Epithelial cell of alveolus of lung (primary cell): ENCODE measurements at places on chromosomes 5 and 9. TPM values are rescaled to one million over a fixed set of nuclear protein-coding genes. Genes with fewer than 3 reads are reported as not detected.

Gene BSPRY
- 0.26 TPM in 1 of 2 replicates, not detected in the other for total RNA-seq

Gene FBN2
- total RNA-seq: 27.3 and 95.8 TPM in 2 replicates

Gene F12
- 0.40 and 1.0 TPM in 2 replicates for total RNA-seq

Gene SNX18
- total RNA-seq: 42.9 and 73.5 TPM in 2 replicates

Gene ANKRD20A1
- total RNA-seq: 0.13 TPM in 1 of 2 replicates, not detected in the other

Gene MOB3B
- 1.0 and 3.8 TPM in 2 replicates for total RNA-seq

Gene PCDHGB3
- 0.39 and 6.1 TPM in 2 replicates for total RNA-seq

Gene TRPM6
- under 0.01 TPM in 1 of 2 replicates, not detected in the other for total RNA-seq

Gene QRFP
- not detected in 2 replicates for total RNA-seq

Gene PCDHGA12
- 10.2 and 17.4 TPM in 2 replicates for total RNA-seq

Gene AP3B1
- total RNA-seq: 27.5 and 48.9 TPM in 2 replicates

Gene AK8
- 0.13 and 0.88 TPM in 2 replicates for total RNA-seq

Gene FOXD4L3
- total RNA-seq: not detected in 2 replicates

Gene IRX2
- total RNA-seq: 0.64 and 1.9 TPM in 2 replicates

Gene DOCK2
- total RNA-seq: 1.6 and 3.6 TPM in 2 replicates

Gene BHMT
- total RNA-seq: 0.52 TPM in 1 of 2 replicates, not detected in the other

Gene TRIM14
- 4.2 and 14.6 TPM in 2 replicates for total RNA-seq

Gene FREM1
- 0.08 and 0.26 TPM in 2 replicates for total RNA-seq

Gene ITGA1
- 41.2 and 53.8 TPM in 2 replicates for total RNA-seq

Gene CBY3
- not detected in 2 replicates for total RNA-seq

Gene FCN2
- not detected in 2 replicates for total RNA-seq

Gene SLC22A4
- 0.08 and 3.4 TPM in 2 replicates for total RNA-seq

Gene MARVELD2
- 0.88 and 2.5 TPM in 2 replicates for total RNA-seq

Gene ST8SIA4
- 3.1 and 4.1 TPM in 2 replicates for total RNA-seq

Gene PCDHGB1
- 0.39 and 2.2 TPM in 2 replicates for total RNA-seq

Gene IL7R
- total RNA-seq: 0.48 and 19.7 TPM in 2 replicates

Gene TAF11L2
- not detected in 2 replicates for total RNA-seq

Gene TPM2
- 464 and 956 TPM in 2 replicates for total RNA-seq

Gene BTNL8
- total RNA-seq: not detected in 2 replicates

Gene RAD1
- total RNA-seq: 27.9 and 36.6 TPM in 2 replicates

Gene PRR16
- 12.0 and 76.2 TPM in 2 replicates for total RNA-seq

Gene SLCO6A1
- total RNA-seq: not detected in 2 replicates
